Natural killer cell (primary cell): ENCODE measurements at places on chromosomes 5 and 9.

- no peak for DNase-seq
- no peaks in the 10 kb centered on the region for H3K36me3 ChIP-seq
- no peaks in the 10 kb centered on the region for H3K27me3 ChIP-seq
- no peak overlapping the region for H3K4me3 ChIP-seq
Observed at GRCh38 chr5:93055971-93056370, 525.0 kb downstream of the NR2F1-AS1 start.

DNA sequence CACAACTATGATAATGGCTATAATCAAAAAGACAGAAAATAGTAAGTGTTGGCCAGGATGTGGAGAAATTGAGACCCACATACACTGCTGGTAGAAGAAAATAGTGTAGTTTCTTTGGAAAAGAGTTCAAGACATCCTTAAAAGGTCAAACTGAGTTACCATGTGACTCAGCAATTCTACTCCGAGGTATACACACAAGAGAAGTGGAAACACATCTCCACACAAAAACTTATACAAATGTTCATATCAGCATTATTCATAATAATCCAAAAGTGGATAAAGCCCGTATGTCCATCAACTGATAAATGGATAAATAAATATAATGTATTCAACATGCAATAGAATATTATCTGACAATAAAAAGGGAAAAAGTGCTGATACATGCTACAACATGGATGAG, 532.2 kb downstream of the NR2F1-AS1 start:
- no peaks in the 10 kb centered on the region for H3K27me3 ChIP-seq
- H3K4me1 ChIP-seq: no peaks in the 10 kb centered on the region
- H3K36me3 ChIP-seq: no peaks in the 10 kb centered on the region

- H3K4me3 ChIP-seq: no peak overlapping the region
- H3K4me1 ChIP-seq: no peaks in the 10 kb centered on the region
- no peak overlapping the region for H3K27ac ChIP-seq
- H3K27me3 ChIP-seq: no peaks in the 10 kb centered on the region
Observed at GRCh38 chr9:1668441-1668840, 346.7 kb upstream of the SMARCA2 start.

DNA sequence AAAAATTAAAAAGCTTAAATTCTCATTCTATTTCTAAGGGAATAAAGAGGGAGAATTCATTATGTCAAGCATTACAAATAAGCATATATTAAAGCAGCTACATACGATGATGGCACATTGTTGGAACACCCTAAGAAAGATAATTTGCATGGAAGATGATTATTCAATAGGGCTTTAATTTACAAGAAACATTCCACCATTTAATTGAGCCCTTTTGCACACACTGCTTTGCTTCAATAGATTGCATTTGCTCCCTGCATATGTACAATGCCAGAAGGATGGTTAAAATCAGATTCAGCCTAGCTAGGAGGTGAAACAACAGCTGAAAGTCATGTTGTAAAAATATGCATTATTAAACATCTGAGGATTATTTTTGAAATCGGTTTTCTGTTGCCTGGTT, 21.8 kb downstream of the KIAA1958 start:
- no peak overlapping the region for H3K4me3 ChIP-seq
- no peaks in the 10 kb centered on the region for H3K36me3 ChIP-seq
- H3K27me3 ChIP-seq: no peaks in the 10 kb centered on the region
- H3K27ac ChIP-seq: no peak overlapping the region
- no peak for DNase-seq

DNA sequence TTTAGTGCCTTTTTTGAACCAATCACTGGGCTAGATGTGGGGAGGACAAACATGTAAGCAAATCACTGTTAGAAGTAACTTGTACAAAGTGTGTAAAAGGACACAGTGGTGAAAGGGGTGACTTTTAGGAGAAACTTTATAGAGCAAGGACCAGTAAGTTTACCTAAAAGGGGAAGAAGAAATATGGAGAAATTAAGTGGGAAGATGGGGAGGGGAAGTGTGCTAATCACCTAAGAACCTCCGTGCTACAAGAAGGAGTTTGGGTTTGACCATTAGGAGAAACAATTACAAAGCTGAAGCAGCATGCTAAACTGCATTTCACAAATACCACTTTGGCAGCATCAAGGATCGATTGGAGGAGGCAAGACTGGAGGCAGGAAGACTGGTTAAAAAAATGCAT, 17.3 kb downstream of the ITGA1 start:
- H3K36me3 ChIP-seq: no peaks in the 10 kb centered on the region
- no peak overlapping the region for H3K27ac ChIP-seq
- H3K27me3 ChIP-seq: no peaks in the 10 kb centered on the region
- peaks cover 14% of the 10 kb centered on the region for H3K4me1 ChIP-seq
